ENCODE measurements at places on chromosomes 5 and 9. TPM values are rescaled to one million over a fixed set of nuclear protein-coding genes. Genes with fewer than 3 reads are reported as not detected.

DNA sequence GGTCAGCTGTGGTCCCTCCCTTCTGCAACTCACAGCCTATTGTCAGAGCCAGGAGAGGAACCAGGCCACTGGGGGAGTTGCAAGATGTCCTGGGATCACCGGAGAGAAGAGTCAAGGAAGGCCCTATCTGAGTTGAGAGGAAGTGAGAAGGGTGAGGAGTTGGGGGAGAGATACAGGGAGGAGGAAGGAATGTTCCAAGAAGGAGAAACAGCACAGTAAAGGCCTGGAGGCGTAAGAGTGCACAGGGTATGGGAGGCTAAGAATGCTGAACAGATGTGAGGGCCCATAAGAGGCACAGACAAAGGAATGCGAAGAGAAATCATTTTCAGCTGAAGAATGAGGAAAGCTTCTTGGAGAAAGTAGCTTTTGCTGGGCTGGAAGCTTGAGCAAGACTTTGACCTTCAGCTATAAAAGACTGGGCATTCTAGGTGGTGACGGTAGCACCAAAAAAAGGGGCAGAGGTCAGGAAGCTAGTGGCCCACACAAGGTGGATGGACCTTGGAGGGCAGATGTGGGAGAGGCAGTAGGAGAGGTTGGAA is 21.6 kb upstream of the CSF1R start:
- no peak for DNase-seq

DNA sequence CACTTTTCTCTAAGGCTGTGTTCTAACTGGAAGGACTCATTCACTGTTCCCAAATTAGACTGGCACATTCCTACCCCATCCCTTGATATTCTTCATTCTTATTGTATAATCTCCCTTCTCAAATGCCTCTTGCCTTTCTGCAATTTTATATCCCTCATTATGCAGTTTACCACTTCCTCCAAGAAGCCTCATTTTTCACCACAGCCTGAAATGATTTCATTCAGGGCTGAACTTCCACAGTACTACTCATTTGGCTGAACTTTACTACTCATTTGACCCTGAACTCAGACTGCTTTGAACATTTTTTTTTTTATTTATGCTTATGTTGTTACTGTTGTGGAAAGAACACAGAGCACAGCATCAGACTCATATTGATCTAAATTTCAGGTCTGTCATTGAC is 32.7 kb downstream of the GRIA1 start:
- DNase-seq = no peak

DNA sequence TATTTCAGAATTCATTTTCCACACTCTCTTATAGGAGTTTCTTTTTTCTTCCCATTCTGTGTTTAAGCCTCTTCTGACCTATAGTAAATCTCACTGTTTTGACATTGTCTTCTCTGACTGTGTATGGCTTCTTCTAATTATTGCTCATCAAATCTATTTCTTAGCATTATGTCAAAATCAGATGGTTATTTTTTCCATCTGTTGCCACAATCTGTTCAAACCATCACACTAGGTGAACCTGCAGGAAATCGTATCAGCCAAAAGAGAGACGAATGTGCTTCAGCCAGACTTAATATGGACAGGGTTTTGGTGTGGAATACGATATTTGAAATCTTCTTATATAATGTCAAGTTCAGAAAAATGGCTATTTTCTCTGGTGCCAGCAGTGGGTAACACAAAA is 15.9 kb upstream of the SEMA4D start:
- DNase-seq = no peak

LIFR gene
- 1.2 TPM for total RNA-seq

Measured in T-cell (primary cell).